ENCODE measurements at places on chromosomes 2 and 18.
A peak's percentile ranks its signal among the peaks of the same experiment; 100 is the strongest.

DNA sequence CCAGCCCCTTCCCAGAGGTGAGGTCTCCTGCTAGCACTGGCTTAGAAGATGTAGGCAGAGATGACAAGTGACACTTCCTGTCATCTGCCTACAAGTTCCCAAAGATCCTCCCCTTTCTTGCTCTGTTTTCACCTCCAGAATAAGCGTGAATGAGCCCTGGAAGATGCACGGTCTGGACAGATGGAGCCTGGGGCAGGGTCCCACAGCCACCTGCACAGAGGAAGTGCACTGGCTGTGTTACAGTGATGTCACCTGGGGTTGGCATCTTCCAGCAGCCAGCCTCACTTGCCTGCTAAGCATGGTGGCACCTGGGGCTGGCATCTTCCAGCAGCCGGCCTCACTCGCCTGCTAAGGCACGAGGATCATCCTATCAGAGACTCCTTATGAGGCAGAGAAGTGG lies 32.3 kb downstream of the TMEM18 start:
- no peak for DNase-seq

DNA sequence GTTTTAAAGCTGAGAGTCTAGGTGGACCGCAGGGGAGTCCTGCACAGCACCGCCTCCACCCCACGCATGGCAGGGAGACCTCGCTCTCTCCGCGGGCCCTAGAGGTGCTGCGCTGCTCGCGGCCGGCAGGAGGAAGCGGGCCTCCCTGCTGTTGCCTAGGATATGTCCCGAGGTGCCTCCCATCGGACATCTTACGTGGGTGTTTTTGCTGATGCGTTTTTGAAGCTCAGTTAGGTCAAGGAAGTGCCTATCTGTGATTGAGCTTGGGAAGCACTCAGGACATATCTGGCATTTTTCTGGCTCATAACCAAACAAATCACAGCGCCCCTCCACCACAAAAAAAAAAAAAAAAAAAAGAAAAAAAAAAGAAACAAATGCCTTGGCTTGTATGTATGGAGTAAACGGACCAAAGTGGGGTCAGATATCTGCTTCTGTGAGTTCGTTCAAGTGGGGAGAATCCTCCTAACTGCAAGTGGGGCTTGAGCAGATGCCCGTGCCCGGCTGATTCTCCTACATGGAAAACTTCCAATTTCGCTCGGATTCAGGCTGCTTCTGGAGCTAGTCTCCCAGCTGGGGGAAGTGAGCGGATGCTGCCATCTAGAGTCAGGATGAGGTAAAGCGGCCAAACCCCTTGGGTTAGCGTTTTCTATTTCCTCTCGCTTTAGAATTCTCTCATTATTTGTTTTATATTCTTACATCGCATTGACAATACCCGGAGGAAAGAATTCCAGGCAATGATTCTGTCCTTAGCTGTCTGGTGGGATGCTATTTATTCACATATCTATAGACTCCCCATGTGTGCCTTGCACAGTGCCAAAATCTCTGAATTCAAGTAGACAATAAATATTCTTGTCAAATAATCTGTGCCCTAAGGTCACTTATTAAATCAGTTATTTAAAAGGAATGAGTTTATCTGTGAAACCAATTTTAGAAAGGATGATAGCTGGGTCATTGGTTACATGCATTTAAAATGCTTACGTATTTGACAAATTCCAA lies 95.3 kb downstream of the CD8B2 start:
- peak; percentile 94 for DNase-seq

DNA sequence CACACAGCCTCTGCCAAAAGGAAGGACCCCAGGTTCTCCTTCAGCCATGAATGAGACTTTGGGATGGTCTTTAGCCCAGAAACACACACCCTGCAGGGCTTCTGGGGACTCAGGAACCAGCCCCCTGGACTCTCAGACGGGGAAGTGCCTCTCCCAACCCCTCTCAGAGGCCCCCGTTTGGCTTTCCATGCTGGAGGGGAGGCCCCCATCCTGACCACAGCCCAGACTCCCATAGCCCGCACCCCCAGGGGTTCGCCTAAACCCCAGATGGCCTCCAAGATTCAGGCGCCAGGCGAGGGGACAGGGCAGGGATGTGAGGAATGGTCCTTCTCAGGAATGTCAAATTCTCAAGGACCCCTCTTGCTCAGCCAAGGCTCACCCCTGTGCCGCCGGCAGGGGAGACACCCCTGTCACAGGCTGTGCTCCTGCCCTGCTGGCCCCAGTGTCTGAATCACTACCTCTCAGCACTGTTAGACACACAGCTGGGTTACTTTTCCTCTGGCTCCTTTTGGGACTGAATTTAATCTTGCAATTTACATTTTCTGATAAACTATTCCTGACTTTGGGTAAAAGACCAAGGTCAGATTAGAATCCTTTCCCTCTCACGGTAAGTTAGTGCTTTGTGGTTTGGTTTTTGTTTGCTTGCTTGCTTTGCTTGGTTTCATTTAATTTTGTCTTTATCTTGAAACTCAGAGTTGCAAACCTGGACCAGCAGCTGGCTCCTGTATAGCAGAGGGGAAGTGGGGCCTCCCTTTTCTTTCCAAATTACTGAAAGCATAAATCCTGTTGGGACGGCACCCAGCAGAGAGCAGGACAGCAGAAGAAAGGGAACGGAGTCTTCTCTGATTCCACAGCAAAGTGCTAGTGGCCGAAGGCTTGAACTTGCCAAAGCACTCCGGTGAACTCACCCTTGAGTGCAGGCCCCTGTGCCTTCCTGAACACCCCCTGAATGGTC lies 198.9 kb upstream of the RAB6C start:
- no peak for DNase-seq

GRCh38 chr2:69911985-69912563 lies 2.8 kb upstream of the MXD1 start:
- no peak for DNase-seq

- no peak for DNase-seq
Measured at GRCh38 chr2:70985283-70985688, 6.9 kb downstream of the ANKRD53 start.

DNA sequence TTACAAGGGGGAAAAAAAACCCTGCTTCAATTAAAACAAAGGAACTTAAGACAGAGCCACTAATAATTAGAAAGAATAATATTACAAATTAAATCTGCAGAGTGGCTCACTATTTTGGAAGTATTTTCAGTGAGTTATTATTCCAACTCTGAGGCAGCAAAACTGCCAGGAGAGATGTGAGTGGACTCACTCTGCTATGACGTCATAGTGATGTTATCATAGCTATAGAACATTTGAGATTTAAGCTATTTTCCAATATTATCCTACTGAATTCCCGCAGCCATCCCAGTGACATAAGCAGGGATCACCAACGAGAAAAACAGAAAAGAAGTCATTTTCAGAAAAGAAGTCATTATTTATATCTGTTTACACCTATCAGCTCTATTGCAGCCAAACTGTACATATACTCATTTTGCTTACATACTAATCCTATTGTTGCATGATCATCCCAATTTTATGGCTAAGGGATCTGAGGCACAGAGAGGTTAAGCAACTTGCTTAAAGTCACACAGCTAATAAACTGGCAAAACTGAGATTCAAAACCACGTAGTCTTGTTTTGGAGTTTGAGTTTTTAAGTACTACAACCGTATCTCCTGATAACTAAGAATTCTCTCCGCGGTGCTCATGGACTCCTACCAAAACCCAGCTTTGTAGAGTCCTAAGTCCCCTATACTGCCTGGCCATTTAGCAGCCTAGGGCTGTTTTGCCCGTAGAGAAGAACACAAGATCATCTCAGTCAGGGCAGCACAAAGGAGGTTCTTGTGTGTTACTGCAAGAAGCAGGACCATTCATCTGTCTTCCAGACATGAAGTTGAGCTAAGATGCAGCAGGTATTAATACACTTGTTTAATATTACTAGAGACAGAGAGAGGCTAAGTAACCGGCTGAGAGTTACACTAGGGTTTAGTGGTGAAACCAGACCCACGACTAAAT lies 299.8 kb downstream of the TCF4 start:
- no peak for DNase-seq

DNA sequence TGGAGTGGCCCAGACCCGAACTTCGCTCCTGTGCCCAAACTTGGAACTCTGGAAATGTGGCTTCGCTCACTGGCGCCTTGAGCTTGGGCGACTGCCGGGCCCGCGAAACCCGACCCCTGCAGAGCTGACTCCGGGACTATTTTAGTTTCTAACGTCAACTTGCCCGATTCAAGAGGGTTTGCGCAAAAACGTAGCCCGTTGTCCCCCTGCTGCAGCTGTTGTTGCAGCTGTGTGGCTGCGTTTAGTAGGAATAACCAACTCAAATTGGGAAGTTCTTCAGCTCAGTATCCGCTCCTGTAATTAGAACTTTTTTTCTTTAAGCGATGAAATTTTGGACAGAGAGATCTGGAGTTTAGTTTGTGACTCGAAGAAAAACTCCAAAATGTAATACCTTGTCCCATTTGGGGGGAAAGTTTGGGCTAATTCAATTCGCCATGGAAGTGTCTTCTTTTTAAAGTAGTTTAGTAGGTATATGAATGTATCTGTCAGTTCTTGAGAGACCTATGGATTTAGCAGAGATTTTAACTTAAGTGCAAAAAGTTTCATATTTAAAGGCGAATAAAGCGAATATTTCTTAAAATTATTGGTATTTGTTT lies 559 bp downstream of the MYL12A start:
- peak; percentile 83 for DNase-seq

DNA sequence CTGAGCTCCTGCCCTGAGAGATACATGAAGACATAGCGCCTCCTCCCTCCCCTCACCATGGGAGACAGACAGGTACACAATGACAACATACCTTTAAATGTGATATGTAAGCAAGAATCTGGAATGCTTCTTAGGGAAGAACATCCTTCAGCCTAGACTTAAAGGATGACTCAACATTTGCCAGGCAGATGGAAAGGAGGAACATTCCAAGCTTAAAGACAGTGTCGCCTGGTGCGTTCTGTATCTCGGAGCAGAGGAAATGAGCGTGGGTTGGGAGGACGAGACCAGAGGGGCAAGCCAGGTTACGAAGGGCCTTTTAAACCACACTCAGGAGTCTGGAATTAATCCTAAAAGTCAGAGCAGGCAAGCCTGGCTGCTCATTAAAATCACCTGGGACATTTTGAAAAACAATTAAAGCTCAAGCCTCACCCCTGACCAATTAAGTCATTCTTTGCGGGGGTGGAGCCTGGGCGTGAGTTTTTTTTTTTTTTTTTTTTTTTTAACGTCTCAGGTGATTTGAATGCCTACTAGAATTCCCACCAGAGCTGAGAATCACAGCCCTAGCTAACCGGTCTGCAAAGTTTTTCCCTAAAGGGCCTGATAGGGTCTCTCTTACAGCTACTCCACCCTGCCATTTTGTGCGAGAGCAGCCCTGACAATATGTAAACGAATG lies 131.2 kb upstream of the SEC11C start:
- no peak for DNase-seq

DNA sequence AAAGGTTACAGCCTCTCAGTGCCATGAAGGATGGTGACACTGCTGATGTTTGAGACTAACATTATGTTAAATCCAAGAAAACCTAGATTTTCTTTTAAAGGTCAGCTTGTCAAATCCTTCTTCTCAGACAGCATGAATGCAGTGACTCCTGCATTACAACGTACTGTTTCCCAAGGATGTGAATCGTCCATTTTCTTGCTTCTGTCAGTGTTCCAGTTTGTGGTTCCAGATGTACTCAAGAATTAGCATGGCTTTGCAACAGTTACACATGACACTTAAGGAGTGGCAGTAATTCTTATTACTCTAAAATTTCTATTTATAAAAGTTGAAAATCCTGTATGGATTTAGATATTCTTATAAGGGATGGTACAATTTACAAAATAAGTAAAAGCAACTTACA lies 1.5 kb upstream of the TTC39C start:
- no peak for DNase-seq
